ENCODE measurements at places on chromosomes 7 and 10.

GRCh38 chr7:105896407-105896911 lies 20.1 kb upstream of the ATXN7L1 start:
- no peak for DNase-seq

DNA sequence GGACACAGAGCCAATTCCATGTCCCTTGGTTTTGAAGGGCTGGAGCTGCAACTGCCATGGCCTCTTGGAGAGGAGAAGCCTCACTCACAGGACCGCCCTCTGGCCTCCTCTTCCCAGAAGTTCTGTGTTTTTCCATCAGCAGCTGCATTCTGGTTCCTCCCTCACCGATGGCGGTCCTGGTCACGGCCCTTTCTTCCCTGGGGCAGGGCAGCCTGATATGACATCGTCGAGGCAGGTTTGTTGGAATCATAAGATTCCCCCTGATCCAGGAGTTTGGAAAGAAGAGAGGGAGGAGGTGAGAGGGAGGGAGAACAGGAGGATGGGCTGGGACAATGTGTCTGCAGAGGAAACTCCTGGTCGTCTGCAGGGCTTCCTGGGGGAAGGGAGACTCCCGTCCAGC lies 82.7 kb upstream of the PDZD8 start:
- no peak for DNase-seq

DNA sequence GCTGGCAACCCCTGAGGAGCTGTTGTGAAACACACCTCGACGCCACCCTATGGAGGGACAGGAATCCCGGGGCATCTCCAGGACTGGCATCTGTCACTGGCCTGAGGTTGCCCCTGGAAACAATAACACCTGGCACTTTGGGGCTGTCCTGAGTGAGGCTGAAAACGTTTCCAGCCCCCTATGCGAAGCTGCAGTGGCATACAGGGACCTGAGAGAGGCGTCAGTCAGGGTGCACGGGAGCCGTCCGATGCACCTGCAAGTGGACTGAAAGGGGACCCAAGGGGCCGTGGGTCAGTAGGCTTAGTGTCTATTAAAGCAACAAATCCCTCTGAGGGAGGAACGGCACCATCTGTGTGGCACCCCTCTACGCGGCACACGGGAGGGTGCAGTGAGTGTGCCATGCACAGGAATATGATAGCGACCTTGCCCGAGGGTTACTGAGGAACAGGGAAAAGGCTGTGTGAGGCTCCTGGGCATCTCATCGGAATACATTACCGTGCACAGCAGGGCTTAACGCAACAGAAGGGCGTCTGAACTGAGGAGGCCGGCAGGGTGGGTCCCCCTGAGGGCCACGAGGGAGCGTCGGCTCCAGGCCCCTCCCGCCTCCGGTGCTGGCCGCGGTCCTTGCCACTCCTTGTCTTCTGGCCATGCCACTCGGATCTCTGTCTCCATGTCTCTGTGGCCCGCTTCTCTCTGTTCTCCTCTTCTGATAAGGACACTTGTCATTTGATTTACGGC lies 50.4 kb downstream of the FOXL3 start:
- no peak for DNase-seq

GRCh38 chr10:105538874-105539273 lies 897.8 kb downstream of the SORCS3 start:
- no peak for DNase-seq

DNA sequence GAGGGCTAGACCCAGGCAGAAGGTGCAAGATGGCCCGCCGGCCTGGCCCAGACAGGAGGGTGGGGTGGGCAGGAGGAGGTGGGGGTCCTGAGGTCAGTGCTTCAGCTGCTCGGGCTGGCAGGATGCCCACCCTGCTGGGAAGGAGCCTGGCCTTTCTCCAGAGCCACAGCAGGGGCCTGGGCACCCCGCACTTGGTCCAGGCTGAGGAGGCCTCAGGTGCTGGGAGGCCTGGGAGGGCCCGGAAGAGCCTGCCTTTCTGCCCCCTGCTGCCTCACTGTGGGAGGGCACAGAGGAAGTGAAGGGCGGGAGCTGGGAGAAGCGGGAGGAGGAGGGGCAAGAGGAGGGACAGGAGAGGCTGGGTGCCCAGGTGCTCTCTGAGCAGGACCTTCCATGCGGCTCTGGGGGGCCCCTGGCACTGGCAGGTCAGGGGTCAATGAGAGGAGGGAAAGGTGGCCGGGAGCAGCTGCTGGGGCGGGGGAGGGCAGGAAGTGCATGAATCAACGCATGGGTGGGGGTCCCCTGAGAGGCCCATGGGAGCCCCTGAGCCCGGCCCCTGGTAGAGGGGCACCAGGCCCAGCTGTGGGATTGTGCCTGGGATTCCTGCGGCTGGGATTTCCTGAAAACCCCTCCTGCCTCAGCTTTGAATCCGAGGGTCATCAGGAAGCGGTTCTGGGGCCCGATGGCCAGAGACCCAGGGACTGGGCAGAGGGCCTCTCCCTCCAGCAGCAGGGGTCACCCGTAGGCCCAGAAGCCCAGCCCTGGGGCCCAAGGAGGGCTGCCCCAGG lies 49.9 kb downstream of the PWWP2B start:
- peak; percentile 23 for DNase-seq

DNA sequence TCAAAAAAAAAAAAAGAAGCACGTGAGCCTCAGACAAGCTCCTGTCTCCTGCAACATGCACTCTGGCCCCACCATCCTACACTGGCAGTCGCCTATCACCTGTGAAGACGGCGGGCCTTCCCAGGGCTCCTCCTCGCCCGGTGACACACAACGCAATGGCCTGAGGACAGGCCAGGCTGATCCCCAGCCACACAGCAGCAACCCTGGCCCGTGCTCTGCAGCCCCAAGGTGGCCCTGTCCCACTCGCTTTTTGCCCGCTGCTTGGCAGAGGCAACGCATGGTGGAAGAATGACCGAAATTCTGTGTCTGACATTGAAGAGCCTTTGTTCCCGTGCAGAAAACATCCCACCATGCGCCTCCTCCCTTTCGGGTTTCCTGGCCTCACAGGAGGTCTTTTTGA lies 8.1 kb downstream of the RADIL start:
- DNase-seq: no peak

GRCh38 chr10:51711519-51711891 lies 12.1 kb upstream of the CSTF2T start:
- DNase-seq: no peak

- no peak for DNase-seq
These were observed 381.1 kb upstream of the ZMIZ1 start for GRCh38 chr10:78687626-78688025.

DNA sequence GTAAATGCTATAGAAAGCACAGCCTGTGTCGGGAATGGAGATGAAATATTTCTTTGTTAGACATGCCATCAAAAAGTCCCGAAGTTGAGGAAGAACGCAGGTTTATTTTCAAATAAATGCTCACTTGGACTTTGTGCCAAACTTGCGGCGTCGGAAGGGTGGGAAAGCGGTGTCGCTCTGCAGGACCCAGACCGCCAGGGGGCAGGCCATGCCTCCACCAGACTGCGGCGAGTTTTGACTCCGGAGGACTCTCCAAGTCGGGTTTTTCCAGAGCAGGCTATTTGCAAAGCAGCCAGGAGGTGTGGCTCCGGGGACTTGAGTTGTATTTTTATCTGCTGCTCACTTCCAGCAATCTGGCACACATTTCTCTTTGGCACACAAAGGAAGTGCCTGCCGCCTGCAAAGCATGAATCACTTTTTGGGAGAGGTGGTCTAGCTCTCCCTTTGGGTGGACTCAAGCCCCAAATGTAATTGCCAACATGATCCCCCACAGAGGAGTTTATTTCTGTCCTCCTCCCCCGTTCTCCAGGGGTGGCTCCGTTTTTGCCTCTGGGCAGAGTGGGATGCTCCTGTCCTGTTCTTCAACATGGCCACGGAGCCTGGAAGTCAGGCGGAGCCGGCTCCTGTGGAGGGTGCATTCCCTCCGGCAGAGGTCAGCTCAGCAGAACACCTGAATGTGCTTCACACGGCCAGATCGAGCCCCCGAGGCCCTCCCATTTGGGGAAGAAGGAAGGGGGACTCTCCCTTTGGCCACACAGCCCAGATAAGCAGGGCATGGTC lies 82.3 kb upstream of the GPR26 start:
- DNase-seq: no peak

DNA sequence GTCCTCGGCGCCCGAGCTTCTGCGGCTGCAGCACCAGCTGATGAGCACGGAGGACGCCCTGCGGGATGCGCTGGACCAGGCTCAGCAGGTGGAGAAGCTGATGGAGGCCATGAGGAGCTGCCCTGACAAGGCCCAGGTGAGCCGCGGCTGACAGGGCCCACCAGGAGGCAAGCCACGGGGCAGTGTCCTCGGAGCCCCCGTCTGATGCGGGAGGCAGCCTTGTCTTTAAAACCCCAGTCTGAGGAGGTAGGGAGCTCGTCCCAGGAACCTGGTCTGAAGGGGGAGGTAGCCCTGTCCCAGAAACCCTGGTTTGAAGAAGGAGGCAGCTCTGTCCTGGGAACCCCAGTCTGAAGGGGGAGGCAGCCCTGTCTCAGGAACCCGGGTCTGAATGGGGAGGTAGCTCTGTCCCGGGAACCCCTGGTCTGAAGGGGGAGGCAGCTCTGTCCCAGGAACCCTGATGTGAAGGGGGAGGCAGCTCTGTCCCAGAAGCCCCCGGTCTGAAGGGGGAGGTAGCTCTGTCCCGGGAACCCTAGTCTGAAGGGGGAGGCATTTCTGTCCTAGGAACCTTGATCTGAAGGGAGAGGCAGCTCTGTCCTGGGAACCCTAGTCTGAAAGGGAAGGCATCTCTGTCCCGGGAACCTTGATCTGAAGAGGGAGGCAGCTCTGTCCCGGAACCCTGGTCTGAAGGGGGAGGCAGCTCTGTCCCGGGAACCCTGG lies 53.1 kb upstream of the GTF2IRD1 start:
- no peak for DNase-seq

DNA sequence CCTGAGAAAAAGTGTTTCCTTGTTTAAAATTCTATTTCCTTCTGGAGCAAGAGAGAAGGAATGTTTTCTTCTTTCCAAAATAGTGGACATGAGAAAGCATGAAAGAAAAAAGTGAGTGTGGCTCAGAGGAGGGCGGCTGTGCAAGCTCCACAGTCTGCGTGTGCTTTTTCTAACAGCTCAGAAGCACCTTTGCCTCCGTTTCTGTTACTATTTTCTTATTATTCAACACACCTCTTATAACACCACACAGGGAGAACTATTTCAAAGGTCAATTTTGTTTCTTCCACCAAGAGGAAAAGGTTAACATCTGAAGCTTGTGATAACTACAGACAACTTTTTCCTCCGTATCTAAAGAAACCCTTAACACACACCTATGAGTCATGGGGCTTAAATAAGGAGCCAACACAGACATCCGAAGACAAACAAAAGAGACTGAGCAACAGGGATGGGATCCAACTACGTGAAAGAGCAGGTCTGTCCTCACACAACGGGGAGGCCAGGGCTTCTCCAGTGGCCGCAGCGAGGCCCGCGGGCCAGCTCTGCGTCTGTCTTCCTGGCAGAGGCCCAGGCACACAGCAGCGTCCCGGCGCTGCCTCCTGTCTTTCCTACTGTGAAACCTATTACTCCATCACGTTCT lies 36.2 kb upstream of the NCAPG2 start:
- no peak for DNase-seq

DNA sequence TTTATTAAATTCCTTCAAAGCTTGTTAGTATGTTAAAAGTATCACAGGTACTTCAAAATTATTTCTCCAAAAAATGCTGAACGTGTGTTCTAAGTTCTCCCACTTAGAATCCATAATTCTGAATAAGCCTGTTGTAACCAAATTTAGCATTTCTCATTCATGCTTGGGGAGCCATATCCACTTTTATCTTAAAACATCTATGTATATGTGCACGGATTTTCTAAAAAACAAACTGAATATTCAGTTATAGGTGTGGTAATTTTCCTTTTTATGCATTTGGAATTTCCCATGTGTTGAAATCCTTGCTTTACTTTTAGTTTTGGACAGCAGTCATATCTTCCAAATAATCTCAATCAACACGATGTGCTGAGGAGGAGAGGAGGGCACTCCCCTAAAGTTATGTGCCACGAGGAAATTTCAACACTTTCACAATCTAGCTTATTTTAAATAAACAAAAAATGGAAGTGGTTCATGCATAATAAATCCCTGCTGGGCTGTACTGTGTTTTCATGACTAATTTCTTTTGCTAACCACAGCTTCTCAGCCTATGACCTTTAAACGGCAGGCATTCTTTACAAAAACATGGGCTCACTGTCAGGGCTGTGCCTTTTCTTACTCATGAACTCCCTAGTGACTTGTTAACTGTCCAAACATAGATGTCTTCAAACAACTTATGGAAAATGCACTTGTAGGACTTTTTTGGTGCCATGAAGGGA lies 380.3 kb upstream of the SEMA3C start:
- no peak for DNase-seq

DNA sequence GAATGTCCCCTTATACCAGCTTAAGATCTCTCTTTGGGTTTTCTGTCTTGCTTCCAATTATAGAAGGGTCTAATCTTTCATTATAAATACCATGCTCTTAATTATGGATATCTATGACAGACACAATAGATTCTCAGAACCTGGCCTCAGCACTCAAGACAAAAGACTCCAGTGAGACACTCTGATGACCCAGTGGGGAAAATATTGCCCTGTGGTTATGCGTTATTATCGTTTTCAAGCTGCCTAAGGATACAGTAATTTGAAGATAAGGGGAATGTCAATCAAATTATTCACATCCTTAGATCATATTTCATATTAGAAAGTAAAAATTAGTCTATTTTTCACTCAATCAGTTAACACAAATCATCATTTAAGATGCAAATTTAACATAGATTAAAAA lies 748.8 kb downstream of the XPNPEP1 start:
- DNase-seq: no peak

GRCh38 chr10:25839683-25840082 lies 94.3 kb upstream of the MYO3A start:
- DNase-seq: no peak

DNA sequence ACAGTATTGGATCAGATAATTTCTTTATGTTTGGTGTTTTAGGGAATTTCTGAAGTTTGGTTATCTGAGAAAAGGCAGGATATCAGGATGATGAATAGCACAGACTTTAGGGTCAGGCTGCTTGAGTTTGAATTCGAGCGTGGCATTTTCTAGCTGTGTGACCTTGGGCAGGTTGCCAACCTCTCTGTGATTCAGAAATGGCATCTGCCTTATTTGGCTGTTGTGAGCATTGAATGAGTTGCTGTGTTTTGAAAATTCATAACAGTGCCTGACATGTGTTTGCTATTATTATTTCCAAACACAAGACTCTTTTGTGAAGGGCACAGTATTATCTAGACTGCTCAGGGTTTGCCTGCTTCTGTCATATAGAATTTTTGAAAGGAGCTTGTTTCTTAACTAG lies 66.9 kb downstream of the NXPH1 start:
- DNase-seq: no peak

- DNase-seq: no peak
These were observed 327.5 kb upstream of the ZMIZ1 start for GRCh38 chr10:78740976-78741915.

DNA sequence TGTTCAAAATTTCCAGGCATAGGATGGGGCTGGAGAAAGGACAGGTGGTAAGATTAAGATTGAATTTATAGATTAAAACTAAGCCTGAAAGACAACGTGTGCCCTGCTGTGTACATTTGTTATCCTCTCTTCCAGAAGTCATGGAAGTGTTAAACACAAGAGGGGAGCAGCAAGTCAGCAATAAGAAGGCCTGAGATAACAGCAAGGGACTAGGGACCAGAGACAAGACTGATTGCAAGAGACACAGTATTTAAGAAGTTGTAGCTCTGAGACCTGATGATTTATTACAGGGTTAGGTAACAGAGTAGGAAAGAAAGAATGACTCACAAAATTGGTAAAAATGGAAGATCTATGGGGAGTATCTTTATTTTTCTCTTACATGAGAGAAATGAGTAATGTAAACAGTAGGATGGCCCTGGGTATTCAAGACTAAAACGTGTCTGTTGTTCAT lies 55.7 kb upstream of the COL1A2 start:
- no peak for DNase-seq
